ENCODE measurements at places on chromosomes 4 and X.

GRCh38 chr4:168361365-168362024 is 42.9 kb upstream of the DDX60 start:
- no peak for DNase-seq

GRCh38 chr4:53321151-53321983 is 44.5 kb downstream of the SCFD2 start:
- DNase-seq = no peak

DNA sequence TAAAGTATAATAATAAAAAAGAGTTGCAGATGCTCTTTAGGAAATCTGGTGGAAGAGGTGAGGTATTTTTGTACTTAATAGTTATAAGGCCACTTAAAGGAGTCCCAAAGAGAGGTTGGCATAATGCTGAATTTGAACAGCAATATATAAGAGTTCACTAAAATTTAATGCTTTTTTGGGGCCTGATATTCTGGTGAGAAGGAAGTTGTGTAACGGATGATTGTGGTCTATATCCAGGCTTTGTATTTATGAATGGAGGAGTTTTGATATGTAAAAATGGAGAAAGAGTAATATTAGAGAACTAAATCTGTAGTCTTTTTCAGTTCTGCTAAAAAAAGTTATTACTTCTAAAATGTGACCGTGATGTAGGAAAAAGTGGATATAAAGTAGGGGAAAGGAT is 20.4 kb downstream of the BMP2K start:
- no peak for DNase-seq

DNA sequence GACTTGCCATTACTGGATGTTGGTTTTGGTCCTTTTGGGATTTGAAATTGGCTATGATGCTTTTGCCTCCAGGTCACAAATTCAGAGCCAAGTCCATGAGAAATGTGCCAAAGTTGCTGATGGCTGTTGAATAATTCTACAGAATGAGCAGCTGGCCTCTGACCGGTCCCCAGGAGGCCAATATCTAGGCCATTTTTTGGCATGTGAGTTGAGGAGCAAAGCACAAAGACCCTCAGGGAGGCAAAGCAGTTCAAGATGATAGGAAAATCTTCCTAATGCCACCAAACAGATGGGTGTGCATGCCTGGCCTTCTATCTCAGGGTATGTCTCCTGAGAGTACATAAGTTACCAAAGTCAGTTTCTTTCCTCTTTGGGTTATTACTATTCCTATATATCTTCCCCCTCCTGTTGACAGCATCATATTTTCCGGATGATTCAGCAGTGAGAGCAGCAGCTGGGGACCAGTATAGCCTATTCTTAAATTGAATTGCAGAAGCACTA is 44.4 kb downstream of the SEL1L3 start:
- DNase-seq = no peak

- DNase-seq = no peak
Measured at GRCh38 chrX:115642311-115642710, 81.3 kb downstream of the PLS3 start.

DNA sequence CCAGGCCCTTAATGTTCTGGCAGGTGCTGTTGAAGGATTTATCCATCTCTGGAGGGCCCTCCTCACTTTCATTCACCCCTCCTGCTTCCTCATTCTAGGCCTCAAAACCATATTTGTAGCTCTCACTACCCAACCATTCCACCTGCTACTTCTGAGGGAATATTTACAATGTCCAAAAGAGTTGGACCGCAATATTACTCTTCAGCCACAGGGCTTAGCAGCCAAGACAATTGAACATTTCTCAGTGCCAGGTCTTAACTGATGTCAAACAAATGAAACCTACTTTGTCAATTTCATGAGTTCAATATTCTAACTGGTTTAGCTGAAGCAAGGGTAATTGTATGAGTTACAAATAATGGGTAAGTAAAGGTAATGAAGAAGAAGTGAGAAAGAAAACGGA is 113.2 kb downstream of the ENOX2 start:
- DNase-seq = no peak

DNA sequence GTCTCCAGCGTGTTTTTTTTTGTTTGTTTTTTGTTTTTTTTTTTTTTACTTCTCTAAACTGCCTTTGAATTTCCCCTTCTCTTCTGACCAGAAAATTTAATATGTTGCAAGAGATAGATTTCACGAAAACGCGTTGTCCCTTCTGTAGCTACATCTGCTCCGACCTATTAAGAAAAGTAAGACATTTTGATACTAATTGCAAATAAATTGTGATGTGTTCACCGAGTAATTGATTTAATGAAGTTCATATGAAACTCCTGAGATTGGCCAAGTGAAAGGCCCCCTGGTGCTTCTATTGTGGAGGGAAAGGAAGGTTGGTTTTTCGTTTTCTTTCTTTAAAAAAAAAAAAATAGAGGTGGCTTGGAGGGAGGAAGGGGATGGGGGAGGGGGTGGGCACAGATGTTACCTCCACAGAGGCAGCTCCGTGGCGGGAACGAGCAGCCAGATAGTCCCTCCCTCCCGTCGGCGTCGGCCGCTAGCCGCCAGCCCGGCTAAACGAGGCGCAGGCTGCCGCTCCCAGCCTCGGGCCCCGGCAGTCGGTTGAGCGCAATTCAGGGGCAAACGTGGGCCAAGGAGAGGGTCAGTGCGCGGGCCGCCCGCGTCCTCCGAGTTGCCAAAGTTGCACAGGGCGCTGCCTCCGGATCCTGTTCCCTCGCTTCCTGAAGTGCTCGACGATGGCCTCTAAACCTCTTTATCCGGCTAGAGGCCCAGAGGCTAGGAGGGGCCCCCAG is 139.1 kb upstream of the ZIC3 start:
- DNase-seq = no peak

DNA sequence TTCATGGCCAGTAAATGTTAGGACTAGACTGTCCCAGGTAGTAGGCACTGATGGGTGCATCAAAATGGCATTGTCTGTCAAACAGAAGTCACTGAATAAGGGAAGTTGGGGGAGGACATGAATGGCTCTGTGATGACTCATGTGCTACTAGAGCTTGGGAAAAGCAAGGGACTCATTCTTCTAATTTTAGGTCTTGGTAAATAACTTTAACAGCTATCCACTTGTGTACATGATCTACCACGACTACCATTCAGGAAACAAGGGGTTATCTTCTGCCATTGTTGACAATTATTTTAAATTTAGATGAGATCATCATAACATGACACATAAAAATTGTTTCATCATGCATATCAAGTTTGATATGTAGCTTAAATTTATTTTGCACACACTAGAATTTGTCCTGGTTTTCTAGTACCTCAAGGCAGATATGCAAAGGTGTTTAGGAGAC is 6.3 kb downstream of the AREG start:
- no peak for DNase-seq

DNA sequence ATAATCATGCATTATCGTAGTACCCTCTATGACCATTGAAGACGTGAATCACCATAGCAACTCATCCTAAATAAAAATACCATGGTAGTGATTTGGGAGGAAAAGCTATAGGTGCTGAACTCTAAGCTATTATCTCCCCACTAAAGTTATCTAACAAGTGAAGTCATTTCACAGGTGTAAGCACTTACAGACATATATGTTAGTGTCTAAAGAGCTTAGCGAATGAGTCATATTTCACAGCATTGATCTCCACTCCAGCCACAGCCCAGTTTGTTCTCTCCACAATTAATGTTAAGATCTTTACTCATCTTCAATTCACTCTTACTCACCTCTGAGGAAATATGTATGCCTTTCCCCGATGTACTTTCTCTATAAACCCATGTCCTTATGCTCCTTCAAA is 57.0 kb downstream of the DCAF8L1 start:
- DNase-seq = no peak

DNA sequence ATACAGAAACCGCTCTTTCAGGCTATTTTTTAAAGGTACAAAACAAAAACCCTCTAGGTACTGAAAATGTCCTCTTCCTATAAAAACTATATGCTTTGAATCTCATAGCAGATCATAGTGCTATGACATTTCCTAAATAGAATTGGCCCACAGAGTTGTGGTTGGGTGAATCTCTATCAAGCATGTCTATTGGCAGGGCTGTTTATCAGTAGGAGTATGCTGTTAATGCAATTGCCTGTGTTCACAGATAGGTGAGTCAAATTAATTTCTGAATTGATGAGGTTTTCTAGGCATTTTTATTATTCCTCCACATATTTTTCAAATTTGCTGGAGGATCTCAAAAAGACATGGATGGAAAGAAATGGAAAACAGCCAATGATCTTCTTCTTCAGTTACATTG is 73.9 kb downstream of the QRFPR start:
- no peak for DNase-seq

DNA sequence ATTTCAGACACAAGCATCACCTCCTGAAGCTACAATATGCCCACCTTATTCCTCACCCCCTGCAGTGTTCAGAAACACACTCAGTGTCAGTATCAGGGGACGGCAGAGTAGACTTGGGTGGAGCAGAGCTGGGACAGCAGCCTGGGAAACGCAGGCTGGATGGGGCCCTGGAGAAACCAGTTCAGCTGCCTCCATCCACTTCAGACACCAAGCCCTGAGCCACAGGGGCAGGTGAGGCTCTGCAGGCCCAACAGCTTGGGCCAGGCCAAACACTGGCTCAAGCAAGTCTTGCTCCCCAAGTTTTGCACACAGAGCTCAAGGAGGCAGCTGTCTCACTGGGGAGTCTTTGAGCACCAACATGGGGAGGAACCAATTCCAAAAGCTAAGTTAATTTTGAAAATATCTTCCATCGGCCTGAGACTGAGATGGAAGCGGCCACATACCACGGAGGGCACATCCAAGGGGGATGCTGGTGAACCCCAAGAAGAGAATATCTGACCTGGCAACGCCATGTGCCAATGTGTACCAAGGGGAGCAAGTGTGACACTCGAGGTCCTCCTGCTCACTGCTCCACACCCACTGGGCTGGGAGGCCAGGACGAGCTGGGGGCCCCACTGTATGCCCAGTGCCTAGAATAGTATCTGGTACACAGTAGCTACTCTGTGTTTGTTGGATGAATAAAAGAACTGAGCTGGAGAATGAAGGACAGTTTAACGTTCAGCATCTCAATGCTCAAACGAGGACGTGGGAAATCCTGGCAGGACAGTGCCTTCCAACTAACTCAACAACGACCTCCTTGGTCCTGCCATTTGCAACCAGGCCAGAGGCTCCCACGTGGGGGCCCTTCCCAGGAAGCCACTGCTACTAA is 45.6 kb downstream of the PPP2R2C start:
- DNase-seq = no peak

- no peak for DNase-seq
Measured at GRCh38 chrX:15576019-15576418, 24.7 kb downstream of the ACE2 start.

GRCh38 chr4:166091146-166091545 is 218.1 kb downstream of the TLL1 start:
- DNase-seq = no peak

DNA sequence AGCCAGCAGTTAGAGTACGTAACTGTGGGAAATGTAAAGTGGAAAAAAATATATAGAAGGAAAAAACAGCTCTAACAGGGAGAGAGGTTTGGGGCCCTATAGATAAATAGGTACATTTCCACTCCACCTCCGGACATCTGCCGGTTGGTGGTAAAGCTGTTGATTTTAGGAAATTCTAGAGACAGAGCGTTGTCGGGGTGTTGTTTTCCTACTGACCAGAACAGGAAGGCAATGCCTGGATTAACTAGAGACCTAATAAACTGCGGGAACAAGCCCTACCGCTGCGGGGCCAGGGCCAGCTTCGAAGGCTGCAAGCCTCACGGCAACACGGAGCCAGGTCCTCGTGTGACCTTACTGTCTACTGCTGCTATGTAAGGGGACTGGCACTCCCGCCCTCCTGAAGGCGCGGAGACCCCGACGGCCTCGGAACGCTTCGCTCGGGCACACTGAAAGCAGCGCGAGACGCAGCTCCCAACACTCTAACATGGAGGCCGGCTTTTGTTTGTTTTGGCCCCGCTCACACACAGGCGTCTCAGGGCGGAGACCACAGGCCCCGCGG is 702 bp upstream of the CDKN2AIP start:
- no peak for DNase-seq

DNA sequence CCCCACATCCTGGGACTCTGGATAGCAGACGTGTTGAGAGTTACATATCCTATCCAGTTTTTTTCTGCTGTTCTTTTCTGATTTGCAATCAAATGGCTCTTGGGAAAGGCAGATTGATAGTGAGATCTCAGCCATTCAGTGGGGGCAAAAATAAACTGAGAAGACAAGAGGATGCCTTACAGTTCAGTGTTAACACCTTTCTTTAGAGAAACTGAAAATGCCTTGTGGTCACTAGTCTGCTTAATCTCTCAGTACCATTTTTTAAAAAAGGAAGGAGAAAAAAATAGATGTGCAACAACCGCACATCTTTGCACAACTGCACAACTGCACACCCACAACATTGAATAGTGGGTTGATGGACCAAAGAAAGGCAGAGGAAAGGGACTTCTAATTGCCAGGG is 109.3 kb downstream of the ARHGEF9 start:
- DNase-seq = no peak

GRCh38 chr4:131137196-131137595 is 2011.9 kb upstream of the PCDH10 start:
- no peak for DNase-seq

DNA sequence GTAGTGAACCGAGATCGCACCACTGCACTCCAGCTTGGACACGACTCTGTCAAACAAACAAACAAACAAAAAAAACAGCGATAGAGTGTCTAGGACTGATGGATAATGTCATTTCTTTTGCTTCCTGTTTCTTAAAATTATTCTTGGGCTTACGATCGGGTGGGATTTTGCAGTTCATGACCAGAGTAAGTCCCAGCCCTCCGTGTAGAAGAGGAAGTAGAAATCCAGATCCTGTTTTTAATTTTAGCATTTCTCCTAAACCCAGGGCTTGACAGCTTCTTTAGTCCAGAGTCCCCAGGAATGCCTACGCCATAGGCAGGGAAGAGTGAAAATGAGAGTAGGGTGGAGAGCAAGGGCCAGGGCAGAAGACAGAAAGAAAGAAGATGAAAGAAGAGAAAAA is 94.3 kb downstream of the HPRT1 start:
- no peak for DNase-seq

- DNase-seq = no peak
Measured at GRCh38 chrX:37879692-37880091, 32.3 kb upstream of the DYNLT3 start.
